Stimulated activated CD4-positive, alpha-beta T cell treated with anti-CD3 and anti-CD28 coated beads, Interleukin-4, amount 100 ng/mL, for 4 hours (primary cell): ENCODE measurements at places on chromosomes 1 and 21.

DNA sequence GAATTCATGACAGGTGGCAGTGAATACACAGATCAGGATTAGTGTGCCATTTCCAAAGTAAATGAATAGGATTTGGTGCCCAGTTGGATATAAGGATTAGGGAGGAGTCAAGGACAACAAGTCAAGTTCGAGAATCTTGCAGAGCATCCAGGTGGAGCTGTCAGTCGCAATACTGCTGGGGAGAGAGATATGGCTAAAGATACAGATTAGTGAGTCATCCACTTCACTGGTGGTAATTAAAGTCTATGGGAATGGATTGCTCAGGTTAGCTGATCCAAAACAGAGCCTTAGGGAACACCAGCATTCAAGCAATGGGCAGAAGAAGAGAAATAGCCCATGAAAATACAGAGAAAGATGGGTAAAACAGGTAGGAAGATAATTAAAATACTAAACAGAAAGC lies 26.8 kb downstream of the BCAS2 start:
- no peak for DNase-seq

GRCh38 chr1:61120246-61120840 lies 38.0 kb downstream of the NFIA start:
- no peak for DNase-seq

- no peak for DNase-seq
Measured at GRCh38 chr1:20753589-20753988, 21.1 kb upstream of the SH2D5 start.

- no peak for DNase-seq
Measured at GRCh38 chr1:79323239-79324025, 316.9 kb upstream of the ADGRL4 start.

DNA sequence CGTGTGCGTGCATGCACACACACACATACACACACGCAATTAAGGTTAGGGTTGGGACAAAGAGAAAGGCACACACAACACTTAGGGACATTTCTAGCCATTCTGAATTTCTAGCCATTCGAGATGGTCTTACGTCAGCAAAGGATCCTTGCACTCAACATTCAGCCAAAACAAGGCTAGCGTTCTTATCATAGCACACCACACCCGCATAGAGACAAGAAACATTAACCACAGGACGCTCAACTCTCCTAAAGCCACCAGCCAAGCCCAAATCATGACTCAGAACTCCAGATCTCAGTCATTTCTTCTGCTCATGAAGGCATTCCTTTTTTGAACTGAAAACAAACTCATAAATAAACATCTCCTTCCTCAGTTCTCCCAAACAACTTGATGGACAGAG lies 106.8 kb downstream of the LMO4 start:
- no peak for DNase-seq

- no peak for DNase-seq
Measured at GRCh38 chr1:27099135-27099586, 55.8 kb downstream of the SLC9A1 start.

GRCh38 chr1:152777510-152778137 lies 2.7 kb downstream of the LCE1F start:
- DNase-seq = no peak

GRCh38 chr1:77012066-77012465 lies 144.8 kb downstream of the ST6GALNAC5 start:
- DNase-seq = no peak

GRCh38 chr1:212938846-212939245 lies 11.5 kb upstream of the VASH2 start:
- no peak for DNase-seq

- no peak for DNase-seq
Measured at GRCh38 chr1:213657879-213658278, 329.9 kb upstream of the PROX1 start.

DNA sequence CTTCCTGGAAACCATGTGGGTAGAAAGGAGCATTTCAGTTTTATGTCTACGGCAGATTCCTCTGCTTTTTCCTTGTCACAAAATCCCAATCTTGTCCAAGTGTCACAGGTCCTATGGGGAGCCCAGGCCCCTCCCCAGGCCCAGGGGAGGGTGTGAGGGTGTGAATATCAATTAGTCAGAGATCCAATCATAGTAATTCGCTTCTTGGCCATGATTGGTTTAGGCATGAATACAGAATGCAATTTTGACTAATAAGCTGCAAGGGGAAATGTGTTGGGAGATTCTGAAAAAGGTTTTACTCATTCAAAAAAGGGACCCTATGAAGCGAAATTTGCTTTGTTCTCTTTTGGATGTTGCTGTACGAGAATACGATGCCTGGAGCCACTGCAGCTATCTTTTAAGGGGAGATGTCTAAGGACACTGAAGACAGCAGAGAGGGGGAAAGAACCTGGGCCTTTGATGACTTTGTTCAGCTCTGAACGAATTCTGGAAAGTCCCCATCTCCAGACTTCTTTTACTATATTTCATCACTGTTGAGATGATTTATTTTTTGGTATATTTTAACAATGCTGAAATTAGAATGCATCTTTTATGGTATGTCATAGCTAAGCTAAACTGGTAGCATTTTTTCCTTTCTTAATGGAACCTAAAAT lies 18.2 kb downstream of the TSPAN2 start:
- DNase-seq = no peak

GRCh38 chr1:177983482-177984135 lies 13.8 kb upstream of the SEC16B start:
- DNase-seq = no peak

- no peak for DNase-seq
Measured at GRCh38 chr1:231969076-231969475, 342.5 kb downstream of the DISC1 start.

DNA sequence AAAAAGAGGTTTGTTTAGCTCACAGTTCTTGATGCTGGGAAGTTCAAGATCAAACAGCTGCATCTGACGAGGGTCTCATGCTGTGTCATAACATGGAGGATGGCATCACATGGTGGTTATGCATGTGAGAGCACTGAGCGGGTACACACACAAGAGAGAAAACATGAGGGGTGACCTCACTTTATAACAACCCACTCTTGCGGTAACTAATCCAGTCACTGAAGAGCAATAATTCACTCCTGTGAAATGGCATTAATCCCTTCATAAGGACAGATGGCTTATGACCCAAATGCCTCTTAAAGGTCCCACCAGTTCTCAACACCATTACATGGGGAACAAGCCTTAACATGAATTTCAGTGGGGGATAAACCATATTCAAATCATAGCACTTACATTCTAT lies 23.2 kb upstream of the CHIT1 start:
- no peak for DNase-seq

DNA sequence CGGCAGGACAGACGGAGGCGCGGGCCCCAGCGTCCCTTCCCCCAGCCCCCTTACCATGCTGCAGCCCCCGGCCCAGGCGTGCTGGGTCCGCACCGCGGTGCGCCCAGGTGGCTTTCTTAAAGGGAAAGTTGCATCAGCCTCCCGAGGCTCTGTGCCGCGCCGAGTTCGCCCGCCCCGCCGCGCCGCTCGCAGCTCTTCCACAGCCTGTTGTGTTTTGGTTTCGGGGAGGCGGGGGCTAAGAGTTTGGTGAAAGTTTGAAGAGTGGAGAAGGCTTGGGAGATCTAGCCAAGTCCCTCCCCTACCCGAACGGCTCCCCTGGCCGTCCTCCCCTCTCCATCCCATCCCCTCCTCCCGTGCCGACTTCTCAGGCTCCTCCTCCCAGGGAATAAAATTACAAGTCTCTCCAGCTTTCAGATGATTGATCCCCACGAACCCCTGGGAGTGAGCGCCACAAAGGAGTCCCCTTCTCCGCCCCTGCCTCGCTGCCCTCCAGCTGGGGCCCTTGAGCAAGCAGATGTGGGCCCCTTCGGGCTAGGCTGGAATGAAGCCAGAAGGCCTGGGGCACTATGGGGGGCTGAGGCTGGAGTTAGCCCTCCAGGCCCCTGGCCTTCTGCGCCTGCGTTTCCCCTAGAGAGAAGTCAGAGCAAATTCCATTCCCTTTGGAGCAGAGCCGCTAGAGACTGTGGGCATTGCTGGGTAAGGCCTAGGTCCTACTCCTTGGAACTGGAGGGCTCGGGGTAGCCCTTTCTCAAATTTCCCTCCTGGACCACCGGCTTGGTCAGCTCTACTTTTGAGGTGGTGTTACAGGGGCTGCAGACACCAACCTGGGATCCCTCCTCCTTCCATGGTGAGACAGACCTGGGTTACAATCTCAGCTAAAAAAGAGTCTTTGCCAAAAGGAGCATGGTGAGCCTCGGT lies at the start of gene SLC6A9:
Gene SLC6A9, minus strand, starts transcription at position 211 of the 918 bp plus-strand sequence. CDS start 7,185 bp downstream, outside the sequence.
- peak; percentile 57 for DNase-seq

GRCh38 chr1:225908013-225908640 lies 15.9 kb downstream of the PYCR2 start:
- DNase-seq = no peak

GRCh38 chr1:216758161-216758560 lies 34.9 kb upstream of the ESRRG start:
- DNase-seq = no peak

GRCh38 chr1:175873290-175873935 lies 130.0 kb upstream of the TNR start:
- no peak for DNase-seq

DNA sequence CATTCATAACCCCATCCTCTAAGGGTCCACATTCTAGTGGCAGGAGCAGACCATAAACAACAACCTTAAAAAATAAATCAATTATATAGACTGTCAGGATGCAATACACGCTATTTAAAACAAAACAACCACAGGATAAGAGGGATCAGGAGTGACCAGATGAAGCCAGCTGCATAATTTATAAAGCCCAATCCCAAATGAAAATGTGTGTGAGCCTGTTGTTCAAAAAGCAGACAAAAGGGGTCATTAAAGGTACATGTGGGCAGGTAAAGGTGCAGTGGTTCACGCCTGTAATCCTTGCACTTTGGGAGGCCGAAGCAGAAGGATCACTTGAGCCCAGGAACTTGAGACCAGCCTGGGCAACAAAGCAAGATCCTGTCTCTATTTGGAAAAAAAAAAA lies 10.4 kb upstream of the LDLRAP1 start:
- no peak for DNase-seq

GRCh38 chr1:207903053-207903452 lies 7.9 kb downstream of the CD34 start:
- no peak for DNase-seq

DNA sequence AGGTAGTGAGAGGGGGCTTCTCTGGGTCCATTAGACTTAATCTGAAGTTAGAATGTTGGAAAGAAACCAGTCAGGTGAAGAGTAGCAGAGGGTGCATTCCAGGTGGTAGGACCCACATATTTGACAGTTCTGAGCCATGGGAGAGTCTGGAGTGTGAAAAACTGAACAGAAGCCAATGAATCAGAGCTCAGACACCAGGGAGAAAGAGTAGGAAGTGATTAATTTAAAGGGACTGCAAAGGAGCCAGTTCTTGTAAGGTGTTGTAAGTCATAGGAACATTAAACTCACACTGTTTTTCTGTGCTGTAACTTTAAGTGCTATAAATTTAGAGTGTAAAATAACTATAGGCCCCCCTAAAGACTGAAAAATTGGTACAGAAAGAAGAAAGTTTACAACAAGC lies 5.9 kb upstream of the DHX9 start:
- DNase-seq = no peak

DNA sequence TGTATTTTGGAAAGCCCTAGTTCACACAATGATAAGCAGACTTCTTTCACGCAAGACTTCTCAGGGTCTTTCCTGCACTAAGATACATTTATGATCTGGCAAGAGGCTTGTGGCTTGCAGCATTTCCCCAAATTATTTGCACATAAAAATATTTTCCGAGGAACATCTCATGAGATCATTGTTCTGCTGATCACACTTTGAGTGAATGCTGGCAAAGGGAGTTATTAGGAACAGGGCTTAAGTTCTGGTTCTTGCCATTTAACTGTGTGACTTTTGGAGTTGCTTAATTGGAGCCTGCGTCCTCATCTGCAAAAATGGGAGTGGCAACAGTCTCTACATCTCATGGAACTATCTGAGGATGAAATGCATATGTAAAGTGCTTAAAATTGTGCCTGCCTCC lies 50.2 kb downstream of the GADD45A start:
- DNase-seq = no peak

DNA sequence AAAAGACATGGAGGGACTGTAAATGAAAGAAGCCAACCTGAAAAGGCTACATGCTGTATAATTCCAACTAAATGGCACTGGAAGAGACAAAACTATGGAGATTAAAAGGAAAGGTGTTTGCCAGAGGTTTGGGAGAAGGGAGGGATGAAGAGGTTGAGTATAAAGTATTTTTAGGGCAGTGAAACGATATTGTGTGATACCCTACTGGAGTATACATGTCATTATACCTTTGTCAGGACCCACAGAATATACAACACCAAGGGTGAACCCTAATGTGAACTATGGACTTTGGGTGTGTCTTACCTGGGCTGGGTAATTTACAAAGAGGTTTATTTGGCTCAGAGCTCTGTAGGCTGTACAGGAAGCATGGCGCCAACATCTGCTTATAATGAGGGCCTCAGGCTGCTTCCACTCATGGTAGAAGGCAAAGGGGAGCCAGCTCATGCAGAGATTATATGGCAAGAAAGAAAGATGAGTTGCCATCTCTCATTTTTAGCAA lies 73.4 kb downstream of the CD2 start:
- no peak for DNase-seq

GRCh38 chr1:23736437-23737134 lies 6.7 kb upstream of the ELOA start:
- no peak for DNase-seq

DNA sequence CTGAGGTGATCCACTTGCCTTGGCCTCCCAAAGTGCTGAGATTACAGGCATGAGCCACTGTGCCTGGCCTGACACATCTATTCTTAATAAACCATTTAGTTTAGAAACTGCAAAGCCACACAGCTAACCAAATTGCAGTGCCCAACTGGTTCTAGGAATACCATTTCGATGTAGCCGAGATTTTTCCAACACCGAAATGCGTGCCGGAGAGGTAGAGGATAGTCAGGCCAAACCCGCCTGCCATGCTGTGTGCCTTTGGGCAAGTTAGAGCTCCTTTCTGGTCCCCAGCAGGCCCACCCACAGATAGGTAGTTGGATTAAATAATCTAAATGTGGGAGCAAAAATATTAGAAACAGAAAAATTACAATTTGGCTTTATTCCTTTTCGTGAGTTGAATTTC lies 254.4 kb downstream of the FOXD2 start:
- no peak for DNase-seq

- no peak for DNase-seq
Measured at GRCh38 chr1:45385302-45385701, 45.1 kb upstream of the MUTYH start.

DNA sequence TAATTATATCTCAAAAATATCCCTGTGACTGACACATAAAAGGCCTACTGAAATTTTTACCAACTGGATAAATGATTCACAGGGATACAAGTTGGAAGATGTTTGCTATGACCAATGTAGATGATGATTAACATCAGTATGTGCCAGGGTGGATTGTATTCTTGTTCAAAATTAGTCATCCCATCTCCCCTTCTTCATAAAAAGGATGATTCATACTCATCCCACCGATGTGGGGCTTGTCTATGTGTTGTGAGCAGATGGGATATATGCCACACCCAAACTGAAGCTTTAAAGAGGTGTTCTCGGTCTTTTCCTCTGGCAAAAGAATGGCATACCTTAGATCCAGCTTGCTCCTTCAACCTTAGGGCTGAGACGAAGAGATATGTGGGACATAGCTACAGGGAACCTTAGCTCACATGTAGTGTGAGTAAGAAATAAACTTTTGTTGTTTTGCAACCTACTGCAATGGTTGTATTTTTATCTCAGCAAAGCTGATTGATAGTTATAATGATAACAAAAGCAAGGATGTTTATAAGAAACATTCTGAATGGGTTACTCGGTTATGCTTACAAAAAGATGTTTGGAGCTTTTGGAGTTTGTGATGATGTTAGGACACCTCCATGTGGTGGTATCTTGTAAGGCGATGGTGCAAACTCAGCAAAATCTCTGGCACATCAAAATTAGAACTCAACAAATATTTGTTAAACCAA lies 29.4 kb downstream of the SPATA17 start:
- DNase-seq = no peak
